ENCODE measurements at places on chromosomes 11 and 22.
A peak's percentile ranks its signal among the peaks of the same experiment; 100 is the strongest.

DNA sequence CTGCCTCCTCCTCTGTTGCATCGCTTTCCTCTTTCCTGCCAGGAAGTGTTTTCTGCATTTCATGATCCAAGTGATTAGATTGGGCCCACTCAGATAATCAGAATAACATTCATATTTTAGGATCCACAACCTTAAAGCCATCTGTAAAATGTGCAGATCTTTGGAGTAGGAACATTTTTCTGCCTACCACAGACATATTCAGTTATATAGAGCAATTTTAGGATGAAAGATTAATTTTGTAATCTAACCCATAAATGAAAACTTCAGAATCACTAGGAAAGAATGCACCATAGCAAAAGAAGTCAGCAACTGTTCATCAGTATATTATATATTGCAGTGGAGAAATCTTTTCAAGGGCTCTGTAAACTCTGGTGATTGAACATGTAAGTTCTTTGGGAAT, 659.9 kb upstream of the LUZP2 start:
- DNase-seq: no peak

DNA sequence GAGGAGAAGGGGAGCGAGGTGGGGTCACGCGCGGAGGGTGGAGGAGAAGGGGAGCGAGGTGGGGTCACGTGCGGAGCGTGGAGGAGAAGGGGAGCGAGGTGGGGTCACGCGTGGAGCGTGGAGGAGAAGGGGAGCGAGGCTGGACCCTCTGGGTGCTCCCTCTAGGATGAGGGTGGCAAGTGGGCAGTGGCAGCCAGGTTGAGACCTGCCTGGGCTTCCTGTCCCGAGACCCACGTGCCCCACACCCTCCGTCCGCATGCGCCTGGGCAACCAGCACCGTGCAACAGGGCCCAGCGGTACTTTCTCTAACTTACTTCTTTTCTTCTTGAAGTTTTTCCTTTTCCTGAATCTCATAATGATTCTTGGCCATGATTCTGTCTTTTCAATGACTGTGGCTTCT, 11.1 kb downstream of the MRPL21 start:
- no peak for DNase-seq

GRCh38 chr11:95042906-95043305, 6.3 kb upstream of the KDM4F start:
- no peak for DNase-seq

- no peak for DNase-seq
These were observed 16.7 kb downstream of the PDE2A start for GRCh38 chr11:72657411-72658100.

DNA sequence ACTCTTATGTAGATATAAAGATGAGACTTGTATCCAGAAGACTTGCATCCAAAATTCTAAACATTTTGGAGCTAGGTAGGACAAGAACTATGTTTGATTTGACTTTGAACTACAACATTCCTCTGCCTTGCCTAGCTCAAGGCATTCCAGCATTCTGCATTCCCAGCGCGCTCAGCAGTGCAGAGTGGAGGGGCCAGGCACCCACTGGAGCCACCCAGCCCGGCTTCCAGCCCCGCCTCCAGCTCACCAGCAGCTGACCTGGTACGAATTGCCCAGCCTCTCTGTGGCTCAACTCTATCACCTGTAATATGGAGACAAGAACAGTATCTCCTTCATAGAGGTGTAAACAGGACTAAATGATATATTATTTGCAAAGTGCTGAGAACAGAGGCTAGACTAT, 28.8 kb downstream of the PRDM10 start:
- peak; percentile 87 for DNase-seq

DNA sequence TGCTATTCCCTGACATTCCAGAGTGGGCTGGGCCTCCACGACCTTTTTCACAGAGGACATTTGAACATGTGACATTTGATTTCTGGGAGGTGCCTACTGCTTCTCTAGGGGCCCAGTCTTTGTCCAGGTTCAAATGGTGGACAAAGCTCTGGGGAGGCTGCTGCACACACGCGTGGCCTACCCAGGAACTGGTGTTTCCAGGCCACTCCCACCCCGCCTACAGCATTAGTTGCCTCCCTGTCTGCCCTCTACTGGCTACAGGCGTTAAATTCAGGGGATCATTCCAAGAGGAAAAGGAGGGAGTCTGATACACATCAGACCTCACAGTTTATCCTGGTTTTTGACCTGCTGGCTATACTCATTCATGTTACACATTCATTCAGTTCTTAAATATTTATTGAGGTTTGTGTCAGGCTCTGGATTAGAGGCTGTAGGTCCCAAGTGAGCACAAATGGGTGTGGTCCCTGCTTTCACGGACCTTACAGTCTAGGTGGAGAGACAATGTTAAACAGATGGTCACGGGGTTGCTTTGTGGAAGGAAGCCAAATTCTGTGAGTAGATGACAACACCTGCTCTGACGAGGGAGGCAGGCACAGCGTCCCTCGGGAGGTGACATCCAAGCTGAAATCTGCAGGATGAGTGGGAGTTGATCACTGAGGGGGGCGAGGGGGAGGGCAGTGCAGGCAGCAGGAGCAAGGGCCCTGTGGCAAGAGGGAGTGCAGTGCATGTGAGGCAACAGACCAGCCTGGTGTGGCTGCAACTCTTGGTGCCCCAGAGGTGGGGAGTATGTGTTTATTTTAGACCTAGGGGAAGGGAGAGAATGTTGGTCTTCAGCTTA, 11.8 kb downstream of the TUB start:
- peak; percentile 41 for DNase-seq

DNA sequence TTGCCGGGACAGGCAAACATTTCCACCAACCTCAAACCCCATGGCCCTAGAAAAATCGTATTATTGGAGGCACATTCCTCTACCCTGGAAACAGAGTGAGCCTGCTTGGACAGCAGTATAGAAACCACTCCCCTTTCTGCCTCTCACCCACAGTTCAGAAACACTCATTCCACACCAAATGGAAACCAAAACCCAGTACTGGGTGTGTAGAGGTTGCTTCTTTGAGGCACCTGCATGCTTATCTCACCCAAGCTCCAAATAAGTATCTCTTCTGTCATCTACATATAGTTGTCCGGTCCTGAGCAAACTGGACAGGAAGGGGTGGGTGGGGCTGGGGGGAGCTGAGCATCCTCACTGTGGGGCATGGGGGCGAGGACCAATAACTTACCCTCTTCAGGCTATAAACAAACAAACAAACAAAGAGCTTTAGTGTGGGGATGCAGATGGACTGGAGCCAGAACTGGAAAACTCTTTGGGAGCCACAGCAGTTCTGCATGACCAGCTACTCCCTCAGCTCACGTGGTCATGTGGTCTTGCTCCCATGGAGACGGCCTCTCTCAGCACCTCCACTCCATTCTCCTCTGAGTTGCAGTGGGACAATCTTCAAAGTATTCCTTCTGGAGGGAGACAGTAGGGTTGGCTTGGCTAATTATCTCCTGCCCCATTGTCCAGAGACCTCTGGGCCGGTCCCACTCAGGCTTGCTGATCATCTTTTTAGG, 1.0 kb upstream of the PLAAT2 start:
- DNase-seq: peak; percentile 19

DNA sequence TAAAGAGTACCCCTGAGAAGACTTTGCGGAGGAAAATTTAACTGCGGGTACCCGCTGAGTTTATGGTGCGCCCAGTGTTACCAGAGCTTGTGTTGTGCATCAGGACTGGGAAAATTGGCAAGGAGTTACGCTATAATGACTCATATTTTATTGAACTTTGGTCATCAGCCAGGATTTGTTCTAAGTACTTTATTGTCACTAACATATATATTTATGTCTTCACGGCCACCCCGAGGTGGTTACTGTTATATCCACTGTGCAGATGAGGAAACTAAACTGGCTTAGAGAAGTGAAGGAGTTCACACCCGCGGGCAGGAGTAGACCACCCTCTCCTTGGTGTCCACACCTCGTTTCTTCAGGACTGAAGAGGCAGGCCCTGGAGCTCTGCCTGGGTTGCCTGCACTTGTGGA, 667 bp downstream of the ACCS start:
- DNase-seq: no peak

DNA sequence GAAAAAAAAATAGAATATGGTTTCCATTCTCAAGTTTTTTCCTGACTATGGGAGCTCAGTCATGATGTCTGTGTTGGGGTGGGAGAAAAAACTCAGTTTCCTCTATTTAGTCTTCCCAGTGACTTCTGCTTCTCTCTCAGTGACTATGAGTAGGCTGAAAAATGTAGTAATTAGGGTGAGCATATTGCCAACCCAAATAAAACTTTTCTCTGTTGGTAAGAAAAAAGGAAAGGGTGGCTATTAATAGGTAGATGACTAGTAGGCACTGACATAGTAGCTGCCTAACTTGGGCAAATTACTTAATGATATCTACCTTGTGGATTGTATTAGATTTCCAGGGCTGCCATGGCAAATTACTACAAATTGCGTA, 34.2 kb upstream of the BIRC3 start:
- DNase-seq: no peak

- no peak for DNase-seq
These were observed 76.0 kb upstream of the WNT7B start for GRCh38 chr22:46052801-46053562.

GRCh38 chr11:69947059-69947792, 128.0 kb upstream of the FGF3 start:
- DNase-seq: no peak

GRCh38 chr11:106278391-106278790, 200.9 kb downstream of the AASDHPPT start:
- no peak for DNase-seq

DNA sequence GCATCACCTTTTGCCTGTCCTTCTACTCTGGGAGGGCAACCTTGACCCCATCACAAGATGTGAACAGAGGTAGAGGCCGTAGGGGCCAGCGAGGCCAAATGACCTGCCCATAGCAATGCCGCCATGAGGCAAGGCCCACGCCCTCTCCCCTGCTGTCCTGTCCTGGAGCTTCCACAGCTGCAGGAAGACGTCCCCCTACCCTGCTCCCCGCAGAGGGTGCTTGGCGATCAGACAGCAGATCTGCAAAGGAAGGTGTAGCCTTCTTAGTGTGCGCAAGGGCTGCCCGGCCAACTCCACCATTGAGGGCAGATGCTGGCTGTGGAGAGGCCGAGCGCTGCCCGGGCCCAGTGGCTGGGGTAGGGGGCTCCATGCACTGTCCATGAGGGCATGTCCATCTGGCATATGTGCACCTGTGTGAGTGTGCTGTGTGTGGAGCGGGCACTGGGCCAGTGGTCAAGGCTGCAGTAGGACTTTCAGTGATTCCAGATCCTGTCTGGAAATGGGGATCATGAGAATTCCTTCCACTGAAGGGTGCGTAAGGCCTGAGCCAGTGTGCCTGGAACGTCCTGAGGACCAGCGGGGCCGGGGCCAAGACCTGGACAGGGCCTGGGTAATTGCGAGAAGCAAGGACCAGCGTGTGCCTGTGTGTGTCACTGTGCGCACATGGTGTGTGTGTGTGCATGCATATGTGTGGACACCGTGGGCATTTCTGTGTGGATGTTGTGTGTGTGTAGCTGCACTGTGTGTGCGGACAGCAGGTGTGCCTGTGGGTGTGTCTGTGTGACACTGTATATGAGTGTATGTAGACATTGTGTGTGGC, 11.0 kb downstream of the TRPM5 start:
- no peak for DNase-seq

DNA sequence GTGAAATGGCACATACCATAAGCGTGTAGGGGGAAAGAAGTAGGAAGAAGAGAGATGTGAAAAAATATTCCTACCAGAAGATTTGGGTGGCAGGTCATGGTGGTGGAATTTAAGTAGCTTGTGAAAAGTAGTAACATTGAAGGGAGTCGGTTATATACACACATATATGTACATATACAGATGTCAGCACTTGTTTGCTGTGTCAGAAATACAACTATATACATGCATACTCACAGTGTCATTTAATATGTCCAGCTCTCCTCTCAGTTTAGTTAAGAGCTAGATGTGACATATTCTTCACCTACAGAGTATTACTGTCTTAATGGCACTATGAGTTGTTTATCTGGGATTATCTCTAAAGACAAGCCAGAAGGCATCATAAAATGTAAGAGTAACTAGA, 987.4 kb upstream of the CCDC90B start:
- no peak for DNase-seq

GRCh38 chr22:42608823-42609361, 5.8 kb downstream of the POLDIP3 start:
- no peak for DNase-seq

DNA sequence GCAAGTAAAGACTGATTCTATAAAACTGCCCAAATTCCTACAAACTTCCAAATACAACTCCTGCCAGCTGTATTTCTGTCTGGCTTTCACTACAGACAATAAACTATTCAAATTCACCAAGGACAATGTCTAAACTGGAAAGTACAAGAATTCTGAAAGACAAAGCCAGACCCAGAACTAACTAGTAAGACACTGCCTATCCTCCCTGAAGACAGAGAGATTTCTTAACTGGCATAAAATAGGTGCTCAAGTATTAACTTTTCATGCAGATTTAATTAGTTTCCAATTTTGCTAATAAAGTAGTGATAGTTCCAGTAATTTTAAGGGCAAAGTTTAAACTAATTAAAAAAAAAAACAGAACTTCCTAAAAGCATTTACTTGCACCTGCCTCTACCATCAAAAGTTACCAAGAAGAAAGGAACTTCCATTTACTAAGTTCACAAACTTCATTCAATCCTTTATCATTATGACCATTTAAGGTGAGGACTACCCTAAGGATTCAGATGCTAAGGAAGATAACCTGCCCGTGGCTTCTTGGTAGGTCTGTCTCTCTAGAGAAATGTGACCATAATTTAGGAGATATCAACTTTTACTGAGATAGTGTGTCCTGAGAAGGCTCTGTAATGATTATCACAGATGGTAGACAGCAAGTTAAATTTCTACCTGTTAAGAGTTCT, 45.2 kb downstream of the CELF1 start:
- DNase-seq: no peak

- no peak for DNase-seq
These were observed 17.6 kb downstream of the GDPD5 start for GRCh38 chr11:75508051-75508561.

- DNase-seq: no peak
These were observed 44.8 kb downstream of the SMIM38 start for GRCh38 chr11:69200331-69201065.

GRCh38 chr22:30667494-30668385, at the start of gene DUSP18:
Gene DUSP18 (minus strand): TSS chr22:30667875. CDS start chr22:30664003, 3,872 bp downstream.
- peak; percentile 76 for DNase-seq

DNA sequence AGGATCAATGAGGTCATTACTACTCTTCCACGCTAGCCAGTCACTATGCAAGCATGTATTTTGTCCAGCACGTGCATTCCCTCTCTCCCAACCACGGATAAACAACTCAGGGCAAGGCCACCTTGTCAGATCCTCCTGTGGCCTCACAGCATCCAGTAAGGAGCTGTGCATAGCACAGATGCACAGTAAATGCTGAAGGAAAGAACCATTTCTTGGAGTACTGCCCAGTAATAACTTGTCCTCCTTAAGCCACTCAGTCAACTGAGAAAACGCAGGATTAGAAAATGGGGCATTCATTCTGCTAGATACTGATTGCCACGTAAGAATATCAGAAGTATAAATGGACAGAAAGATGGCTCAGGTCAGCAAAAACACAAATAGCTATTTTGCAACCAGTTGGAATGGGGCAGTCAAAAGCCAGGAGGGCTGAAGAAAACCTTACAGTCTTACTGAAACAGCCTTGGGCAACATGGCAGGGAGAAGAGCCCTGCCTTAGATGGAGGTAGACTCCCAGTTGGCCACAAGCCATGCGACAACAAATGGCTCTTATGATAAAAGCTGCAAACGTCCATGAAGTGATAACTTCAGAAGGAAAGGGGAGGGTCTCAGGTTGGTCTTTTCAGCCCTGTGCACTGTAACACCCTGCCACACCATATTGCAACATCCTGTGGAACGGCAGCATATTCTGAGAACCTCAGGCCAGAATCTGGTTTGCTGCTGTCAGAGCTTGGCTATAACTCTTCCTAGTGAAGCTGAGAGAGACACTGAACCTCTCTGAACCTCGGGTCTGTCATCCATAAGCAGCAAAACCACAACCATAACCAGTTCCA, 23.0 kb downstream of the PC start:
- no peak for DNase-seq
